ENCODE measurements at places on chromosomes 5 and 9. TPM values are rescaled to one million over a fixed set of nuclear protein-coding genes. Genes with fewer than 3 reads are reported as not detected.

- peak overlapping the region; percentile 93 for H3K4me3 ChIP-seq
- H3K36me3 ChIP-seq, result peaks cover 11% of the 10 kb centered on the region
- H3K27ac ChIP-seq, result peak overlapping the region; percentile 93
- no peak for DNase-seq
- peaks cover 13% of the 10 kb centered on the region for H3K27me3 ChIP-seq
Observed at GRCh38 chr5:121962347-121962670, 534 bp downstream of the SRFBP1 start.

DNA sequence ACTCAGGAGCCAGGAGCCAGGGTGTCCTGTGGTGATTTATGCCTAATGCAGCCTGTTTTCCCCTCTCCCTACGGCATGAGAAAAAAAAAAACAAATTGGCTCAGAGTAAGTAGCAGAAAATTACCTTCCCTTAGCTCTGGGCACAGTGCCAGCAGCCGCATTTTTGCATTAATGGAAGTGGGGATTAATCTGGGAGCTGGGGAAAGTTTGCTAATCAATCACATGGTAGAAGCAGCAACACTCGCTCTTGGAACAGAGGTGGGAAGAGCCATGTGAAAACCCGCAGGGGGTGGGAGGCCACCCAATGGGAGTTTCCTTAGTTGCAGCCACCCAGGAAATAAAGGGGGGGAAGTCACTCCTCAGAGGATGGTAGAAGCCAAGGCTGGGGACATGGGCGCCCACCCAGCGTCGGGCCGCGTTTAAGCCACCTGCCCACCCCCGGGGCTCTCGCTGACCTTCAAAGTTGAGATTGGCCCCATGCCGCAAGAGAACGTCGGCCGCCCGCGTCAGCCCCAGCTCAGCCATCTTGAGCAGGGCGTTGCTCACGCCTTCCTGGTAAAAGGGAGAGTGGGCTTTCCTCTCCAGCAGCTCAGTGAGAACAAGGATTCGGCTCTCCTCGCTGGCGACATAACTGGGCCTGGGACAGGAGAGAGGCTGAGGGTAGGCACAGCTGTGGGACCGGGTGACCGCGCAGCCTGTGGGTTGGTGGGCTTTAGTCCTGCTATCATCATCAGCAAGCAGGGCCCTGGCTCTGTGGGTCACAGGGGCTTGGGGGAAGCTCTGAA is 1.7 kb downstream of the ASB6 start:
- H3K36me3 ChIP-seq, result peaks cover 2% of the 10 kb centered on the region
- peak overlapping the region; percentile 71 for H3K27ac ChIP-seq
- no peaks in the 10 kb centered on the region for H3K27me3 ChIP-seq
- peak overlapping the region; percentile 89 for H3K4me3 ChIP-seq

GRCh38 chr5:41270423-41271251 is 57.3 kb upstream of the C6 start:
- no peaks in the 10 kb centered on the region for H3K4me1 ChIP-seq
- no peak for DNase-seq
- H3K36me3 ChIP-seq, result no peaks in the 10 kb centered on the region
- H3K27ac ChIP-seq, result no peak overlapping the region
- H3K27me3 ChIP-seq, result peaks cover 2% of the 10 kb centered on the region

- H3K36me3 ChIP-seq, result peaks cover 7% of the 10 kb centered on the region
- H3K4me1 ChIP-seq, result no peaks in the 10 kb centered on the region
- H3K27ac ChIP-seq, result no peak overlapping the region
- no peak for DNase-seq
- no peaks in the 10 kb centered on the region for H3K27me3 ChIP-seq
- H3K4me3 ChIP-seq, result no peak overlapping the region
Observed at GRCh38 chr9:116409638-116410037, 256.0 kb downstream of the PAPPA start.

DNA sequence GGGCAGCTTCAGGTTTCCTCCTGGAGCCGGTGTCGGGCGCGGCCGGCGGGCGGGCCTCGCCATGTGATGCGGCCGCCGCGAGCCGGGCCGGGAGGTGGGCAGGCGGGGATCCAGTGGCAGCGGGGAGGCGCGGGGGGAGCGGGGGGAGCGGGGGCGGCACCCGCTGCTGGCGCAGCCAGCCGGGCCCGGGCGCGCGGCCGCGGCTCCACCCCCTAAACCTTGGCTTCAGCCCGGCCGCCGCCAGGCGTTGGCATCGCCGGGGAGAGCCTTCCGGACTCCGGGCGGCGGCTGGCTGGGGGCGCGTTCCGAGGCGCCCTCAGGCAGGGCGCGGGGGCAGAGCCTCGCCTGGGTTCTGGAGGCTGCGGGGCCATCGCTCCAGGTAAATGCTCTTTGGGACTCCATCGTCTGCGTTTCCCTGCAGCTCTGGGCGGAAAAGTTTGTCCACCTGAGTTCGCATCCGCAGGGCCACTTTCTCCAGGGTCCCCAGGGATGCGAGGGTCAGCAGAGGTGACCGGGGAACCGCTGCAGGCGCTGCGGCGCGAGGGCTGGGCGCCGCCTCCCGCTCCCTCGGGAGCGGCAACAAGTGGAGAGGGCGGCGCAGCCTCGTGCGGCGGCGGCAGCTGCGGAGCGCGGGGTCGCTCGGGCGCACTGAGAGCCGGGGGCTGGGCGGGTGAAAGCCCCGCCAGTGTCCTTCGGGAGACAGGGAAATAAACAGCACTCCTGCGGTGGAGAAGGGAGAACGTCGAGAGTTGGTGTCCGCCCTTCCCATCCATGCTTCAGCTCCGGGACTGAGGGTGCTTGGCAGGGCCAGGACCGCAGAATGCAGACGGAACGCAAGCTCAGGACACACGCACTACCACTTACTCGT is at the start of gene ARHGEF28:
Gene ARHGEF28, plus strand, starts transcription at position 253 of the 868 bp plus-strand sequence. CDS start 58,656 bp downstream, outside the sequence.
- peaks cover 45% of the 10 kb centered on the region for H3K27me3 ChIP-seq
- DNase-seq, result no peak
- no peak within 1 kb of the TSS for H3K27ac ChIP-seq
- peaks cover 7% of the 10 kb centered on the region for H3K4me1 ChIP-seq
- peak within 1 kb of the TSS; percentile 76 for H3K4me3 ChIP-seq

GRCh38 chr9:89667726-89668125 is 62.9 kb downstream of the GADD45G start:
- peaks cover 4% of the 10 kb centered on the region for H3K27me3 ChIP-seq
- H3K4me1 ChIP-seq, result peaks cover under 1% of the 10 kb centered on the region
- H3K36me3 ChIP-seq, result no peaks in the 10 kb centered on the region
- no peak overlapping the region for H3K4me3 ChIP-seq
- H3K27ac ChIP-seq, result no peak overlapping the region

DNA sequence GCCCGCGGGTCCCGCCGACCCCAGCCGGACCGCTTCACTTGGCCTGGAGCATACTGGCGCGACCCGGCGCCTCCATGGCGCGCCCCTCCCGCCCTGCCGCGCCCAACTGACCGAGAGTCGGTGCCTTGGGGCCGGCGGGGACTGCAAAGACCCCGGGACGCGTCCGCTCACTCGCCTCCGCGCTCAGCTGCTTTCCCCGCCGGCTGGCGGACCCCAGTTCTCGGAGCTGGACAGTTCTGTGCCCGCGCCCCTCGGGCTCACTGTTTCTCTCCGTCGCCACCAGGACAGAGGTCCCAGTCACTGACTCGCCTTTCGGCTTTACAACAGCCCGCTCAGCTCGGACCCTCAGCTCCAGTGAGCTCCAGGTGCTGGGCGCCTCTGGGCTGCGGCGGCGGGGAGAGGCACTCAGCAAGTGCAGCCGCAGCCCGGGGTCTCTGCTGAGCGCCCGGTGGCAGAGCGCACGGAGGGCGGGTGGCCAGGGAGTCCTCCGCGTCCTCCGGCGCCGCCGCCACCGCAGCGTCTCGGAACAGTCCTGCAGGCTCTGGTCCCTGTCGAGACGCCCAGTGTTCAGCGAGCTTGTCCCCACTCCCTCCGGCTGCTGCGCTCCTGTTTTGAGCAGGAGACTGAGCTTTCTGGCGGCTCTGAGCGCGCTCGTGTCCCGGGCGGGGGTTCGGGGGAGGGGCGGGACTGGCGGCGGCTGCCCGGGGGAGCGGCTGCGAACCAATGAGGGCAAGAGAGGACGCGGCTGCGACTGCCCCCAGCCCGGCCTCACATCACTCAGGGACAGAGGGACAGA is at the start of gene SMIM32:
Gene SMIM32, minus strand, starts transcription at position 637 of the 796 bp plus-strand sequence. CDS start 638 bp downstream, outside the sequence.
- peaks cover 6% of the 10 kb centered on the region for H3K4me1 ChIP-seq
- DNase-seq, result no peak
- H3K27me3 ChIP-seq, result peaks cover 56% of the 10 kb centered on the region
- H3K27ac ChIP-seq, result no peak within 1 kb of the TSS

GRCh38 chr5:17379100-17379951 is 118.7 kb upstream of the TAF11L2 start:
- no peak overlapping the region for H3K4me3 ChIP-seq
- DNase-seq, result no peak
- H3K27ac ChIP-seq, result no peak overlapping the region
- H3K36me3 ChIP-seq, result no peaks in the 10 kb centered on the region
- peaks cover 2% of the 10 kb centered on the region for H3K4me1 ChIP-seq

DNA sequence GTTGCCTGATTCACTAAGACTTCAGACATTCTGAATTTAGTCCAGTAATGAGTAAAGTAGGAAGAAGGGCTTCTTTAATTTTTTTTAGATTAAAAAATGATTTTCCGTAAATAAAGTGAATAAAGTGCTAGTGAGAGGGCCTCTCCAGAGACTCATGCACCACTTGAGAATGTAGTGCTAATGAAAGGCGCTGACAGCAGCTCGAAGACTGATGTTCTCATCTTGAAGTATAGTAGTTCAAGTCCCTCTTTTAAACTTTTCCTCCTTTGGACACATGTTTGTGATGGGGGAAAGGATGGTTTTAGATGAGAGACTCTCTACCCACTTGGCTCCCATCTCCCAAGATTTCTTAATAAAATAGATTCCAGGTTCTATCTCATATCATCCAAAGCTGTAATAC is 48.5 kb downstream of the G3BP1 start:
- no peaks in the 10 kb centered on the region for H3K4me1 ChIP-seq
- H3K27ac ChIP-seq, result no peak overlapping the region
- DNase-seq, result no peak
- H3K4me3 ChIP-seq, result no peak overlapping the region

The PCDHGB2 gene
- 0.81 TPM for total RNA-seq

The LHFPL2 gene
- 1.4 TPM for total RNA-seq

The EIF4EBP3 gene
- total RNA-seq, result 24.5 TPM

The FUT7 gene
- 0.13 TPM for total RNA-seq

The EGFLAM gene
- not detected for total RNA-seq

The TTC33 gene
- 14.8 TPM for total RNA-seq

Data from naive thymus-derived CD8-positive, alpha-beta T cell (primary cell).